Stimulated activated CD4-positive, alpha-beta T cell treated with anti-CD3 and anti-CD28 coated beads, Interleukin-4, amount 100 ng/mL, for 4 hours (primary cell): ENCODE measurements at places on chromosomes 12 and 14.
A peak's percentile ranks its signal among the peaks of the same experiment; 100 is the strongest.

GRCh38 chr14:68306265-68306933 lies 486.5 kb downstream of the ZFP36L1 start:
- DNase-seq = no peak

DNA sequence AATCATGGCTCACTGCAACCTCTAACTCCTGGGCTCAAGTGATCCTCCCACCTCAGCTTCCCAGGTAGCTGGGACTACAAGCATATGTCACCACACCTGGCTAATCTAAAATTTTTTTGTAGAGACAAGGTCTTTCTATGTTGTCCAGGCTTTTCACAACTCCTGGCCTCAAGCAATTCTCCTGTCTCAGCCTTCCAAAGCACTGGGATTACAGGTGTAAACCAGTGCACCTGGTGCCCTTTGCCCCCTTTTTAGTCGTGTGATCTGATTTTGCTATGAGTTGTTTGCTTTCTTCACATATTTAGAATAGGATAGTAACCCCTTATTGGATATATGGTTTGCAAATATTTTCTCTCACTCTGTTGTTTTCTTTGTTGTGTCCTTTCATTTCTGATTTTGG lies 1.7 kb upstream of the RAD52 start:
- DNase-seq = no peak

DNA sequence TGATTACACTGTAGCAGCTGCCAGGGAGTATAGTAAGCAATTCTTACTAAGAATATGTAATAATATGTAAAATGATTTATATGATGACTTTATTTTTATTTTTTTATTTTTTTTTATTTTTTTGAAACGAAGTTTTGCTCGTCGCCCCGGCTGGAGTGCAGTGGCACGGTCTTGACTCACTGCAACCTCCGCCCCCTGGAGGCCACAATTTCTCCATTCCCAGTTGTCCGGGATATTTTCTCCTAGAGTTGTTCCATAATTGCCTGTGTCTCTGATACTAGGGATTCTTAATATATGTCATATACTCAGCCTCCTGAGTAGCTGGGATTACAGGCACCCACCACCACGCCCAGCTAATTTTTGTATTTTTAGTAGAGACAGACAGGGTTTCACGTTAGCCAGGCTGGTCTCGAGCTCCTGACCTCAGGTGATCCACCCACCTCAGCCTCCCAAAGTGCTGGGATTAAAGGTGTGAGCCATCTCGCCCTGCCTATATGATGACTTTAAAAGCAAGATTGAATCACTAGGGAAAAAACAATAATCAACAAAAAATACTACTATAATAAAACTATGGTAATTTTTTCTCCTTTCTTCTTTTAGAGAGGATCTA lies 12.2 kb upstream of the ITPR2 start:
- DNase-seq = peak; percentile 16

GRCh38 chr12:129610601-129611120 lies 293.2 kb downstream of the TMEM132D start:
- no peak for DNase-seq

- no peak for DNase-seq
Measured at GRCh38 chr14:87005280-87005679, 987.7 kb downstream of the GALC start.

GRCh38 chr12:107320929-107321631 lies 227.7 kb upstream of the CRY1 start:
- DNase-seq = peak; percentile 76

DNA sequence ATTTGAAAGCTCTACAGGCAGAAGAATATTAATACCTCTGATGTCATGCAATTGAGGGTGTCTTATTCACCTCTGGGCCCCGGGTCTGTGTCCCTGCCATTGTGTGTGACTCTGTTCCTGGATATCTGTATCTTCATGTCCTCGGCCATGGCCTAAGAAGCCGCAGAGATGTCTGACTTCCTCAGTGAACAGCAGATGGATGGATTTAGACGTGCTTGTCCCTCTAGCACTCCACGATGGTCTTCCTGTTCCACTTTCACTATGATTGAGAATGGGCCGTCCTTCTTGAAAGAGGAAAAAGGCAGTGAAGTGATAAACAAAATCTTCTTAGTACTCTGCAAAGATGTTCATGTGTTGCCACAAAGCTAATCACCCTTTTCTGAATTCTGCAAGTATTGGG lies 217.4 kb downstream of the SLC41A2 start:
- no peak for DNase-seq

- DNase-seq = no peak
Measured at GRCh38 chr14:76829650-76830421, 3.6 kb downstream of the LRRC74A start.

GRCh38 chr12:119308708-119309456 lies 25.6 kb upstream of the CCDC60 start:
- no peak for DNase-seq

- no peak for DNase-seq
Measured at GRCh38 chr12:75720812-75721641, 209.6 kb upstream of the KRR1 start.

DNA sequence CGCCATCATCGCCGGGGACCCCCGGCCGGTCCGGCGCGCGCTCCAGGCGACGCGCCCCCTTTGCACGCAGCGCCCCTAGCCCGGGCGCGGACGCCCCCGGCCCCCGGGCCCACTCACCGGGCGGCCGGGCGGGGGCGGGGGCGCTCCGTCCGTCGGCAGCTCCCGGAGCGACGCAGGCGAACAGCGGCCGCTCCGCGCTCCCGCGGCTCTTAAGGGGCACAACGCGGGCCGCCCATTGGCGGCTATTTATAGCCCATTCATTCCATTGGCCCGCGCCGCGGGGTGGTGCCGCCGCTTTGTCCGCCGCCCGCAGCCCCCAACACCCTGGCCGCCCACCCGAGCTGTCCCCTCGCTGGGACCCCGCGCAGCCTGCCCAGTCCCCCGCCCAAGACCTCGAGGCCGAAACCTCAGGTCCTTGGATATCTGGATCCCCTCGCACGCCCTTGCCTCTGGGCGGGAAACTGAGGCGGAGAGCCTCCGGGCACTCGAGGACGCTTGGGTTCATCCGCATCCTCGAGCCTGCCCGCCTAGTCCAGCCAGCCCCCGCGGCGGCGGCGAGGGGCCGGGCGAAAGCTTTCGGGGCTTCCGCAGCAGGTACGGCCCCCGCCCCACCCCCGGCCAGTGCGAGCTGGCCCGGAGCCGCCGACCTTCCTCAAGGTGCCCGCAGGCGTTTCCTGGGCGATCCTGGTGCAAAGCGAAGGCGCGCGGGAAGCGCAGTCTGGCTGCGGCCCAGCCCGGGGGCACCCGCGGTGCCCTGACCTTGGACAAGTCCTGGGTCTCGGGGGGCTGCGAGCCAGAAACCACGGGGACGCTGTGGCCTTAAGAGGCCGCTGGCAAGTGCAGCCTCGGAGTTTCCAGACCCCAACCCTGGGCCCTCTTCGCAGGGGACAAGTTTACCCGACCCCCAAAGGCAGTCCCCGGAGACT lies at the start of gene CKB:
Gene CKB (minus strand): TSS at position 182 of the 926 bp plus-strand sequence. CDS start 337 bp downstream, outside the sequence.
- no peak for DNase-seq

DNA sequence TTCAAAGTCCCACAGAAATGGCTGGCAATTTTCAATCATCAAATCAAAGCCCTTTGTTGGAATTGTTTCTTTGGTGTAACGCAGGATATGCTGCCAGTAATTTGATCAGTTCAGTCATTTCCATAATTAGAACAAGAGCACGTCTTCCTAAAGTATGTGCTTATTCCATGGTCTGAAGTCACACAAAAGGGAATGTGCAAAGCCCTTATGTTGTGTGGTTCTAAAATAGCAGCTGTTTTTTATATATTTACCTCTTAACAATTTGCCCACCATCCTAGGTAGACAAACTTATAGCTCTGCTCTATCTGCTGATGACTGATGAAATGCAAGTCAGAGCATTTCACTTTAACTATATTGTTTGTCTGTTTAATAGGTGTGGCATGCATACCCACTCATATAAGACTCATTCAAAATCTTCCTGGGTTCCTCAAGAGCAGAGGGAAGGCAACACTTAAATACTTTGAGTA lies 176.1 kb upstream of the SLC38A2 start:
- no peak for DNase-seq

GRCh38 chr14:82403987-82404386 lies 870.3 kb upstream of the SEL1L start:
- DNase-seq = no peak

DNA sequence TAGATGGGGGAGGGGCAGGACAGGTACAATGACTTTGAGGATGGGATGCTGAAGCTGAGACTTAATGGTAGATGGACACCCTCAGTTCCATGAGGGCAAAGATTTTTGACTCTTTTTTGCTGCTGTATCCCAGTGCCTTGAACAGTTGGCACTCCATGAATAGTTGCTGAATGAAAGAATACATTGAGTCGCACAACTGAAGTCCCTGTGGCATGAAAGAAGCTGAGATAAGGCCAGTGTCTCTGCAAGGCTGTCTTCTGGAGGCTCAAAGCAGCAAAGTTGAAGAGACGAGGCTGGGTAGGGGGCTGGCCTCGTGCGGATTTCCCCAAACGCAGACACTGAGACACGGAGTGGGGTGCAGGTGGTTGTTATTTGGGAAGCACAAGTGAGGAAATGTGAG lies 179.3 kb downstream of the ADCK1 start:
- no peak for DNase-seq

DNA sequence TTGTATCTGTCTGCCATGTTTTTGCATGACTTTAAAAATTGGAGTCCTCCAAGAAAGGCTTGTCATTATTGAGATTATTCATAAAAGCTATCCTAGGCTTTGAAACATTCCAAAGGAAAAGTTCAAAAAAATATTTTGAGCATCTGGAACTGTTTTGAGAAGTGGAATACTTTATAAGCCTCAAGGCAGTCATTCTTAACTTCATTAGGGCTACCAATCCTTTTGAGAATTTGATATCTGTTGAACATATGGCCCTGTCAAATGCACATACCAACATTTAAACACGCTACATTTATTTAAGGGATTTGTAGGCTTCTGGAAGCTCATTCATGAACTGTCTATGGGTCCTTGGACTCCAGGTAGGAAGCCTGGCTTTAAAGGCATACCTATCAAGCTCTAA lies 77.0 kb downstream of the TMEM117 start:
- no peak for DNase-seq

DNA sequence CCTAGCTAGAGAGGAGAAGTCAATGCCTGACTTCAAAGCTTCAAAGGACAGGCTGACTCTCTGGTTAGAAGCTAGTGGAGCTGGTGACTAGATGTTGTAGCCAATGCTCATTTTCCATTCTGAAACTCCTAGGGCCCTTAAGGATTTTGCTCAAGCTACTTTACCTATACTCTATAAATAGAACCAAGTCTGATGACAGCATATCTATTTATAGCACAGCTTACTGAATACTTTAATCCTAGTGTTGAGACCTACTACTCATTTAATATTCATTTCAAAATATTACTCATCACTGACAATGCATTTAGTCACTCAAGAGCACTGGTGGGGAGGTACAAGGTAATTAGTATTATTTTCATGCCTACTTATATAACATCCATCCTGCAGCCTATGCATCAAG lies 137.2 kb upstream of the PELI2 start:
- no peak for DNase-seq

- DNase-seq = no peak
Measured at GRCh38 chr12:32901553-32901952, 5.0 kb upstream of the PKP2 start.

DNA sequence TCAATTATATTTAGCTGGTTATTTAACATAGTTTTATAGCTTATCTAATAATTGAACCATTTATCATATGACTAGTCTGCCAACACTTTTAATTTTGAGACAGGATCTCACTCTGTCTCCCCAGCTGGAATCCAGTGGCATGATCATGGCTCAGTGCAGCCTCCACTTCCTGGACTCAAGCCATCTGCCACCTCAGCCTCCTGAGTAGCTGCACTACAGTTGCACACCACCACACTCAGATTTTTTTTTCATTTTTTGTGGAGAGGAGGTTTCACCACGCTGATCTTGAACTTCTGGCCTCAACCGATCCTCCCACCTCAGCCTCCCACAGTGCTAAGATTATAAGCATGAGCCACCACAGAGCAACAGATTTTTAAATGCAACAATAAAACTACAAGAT lies 151.4 kb upstream of the MDGA2 start:
- no peak for DNase-seq

DNA sequence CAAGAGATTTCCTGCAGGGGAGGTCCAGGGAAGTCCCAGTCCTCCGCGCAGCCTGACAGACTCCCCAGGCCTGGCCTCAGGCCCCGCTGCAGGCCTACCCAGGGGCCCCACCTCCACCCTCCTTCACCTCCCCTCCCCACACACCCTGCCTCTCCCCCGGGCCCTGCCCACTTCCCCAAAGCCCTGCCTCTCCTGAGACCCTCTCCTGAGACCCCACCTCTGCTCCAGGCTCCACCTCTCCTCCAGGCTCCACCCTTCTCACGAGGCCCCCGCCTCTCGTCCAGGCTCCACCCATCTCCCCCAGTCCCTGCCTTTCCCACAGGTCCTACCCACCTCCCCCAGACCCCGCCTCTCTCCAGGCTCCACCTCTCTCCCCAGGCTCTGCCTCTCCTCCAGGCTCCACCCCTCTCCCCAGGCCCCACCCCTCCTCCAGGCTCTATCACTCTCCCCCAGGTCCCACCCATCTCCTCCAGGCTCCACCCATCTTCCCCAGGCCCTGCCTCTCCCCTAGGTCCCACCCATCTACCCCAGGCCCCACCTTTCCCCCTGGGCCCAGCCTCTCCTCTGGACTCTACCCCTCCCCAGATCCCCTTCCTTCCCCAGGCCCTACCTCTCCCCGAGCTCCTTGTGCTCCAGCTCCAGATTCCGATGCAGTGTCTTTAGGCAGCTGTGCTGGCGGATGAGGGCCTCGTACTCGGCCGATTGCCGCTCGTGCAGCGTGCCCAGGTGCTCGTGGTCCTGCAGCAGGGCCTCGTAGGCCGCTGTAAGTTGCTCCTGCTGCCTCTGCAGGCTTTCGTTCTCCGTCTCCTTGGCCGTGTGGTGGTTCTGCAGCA lies 58.8 kb upstream of the GPR68 start:
- peak; percentile 35 for DNase-seq

DNA sequence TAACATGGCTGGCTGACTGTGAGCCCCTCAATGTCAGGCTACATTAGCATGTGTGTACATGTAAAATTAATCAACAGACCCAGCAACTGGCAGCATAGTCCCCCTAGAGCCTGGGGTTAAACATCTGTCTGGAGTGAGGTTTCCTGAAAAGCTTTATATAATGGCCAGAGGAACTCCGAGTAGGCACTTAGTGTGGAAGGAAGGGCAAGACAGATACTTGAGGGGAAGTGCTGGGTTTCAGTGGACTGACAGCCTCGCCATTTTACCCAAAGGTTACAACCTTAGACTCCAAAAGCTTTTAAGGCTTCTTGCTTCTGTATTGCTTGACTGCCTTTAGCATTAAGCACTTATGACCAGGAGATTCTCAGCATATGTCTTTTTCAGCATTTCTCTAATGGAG lies 430.8 kb downstream of the FLRT2 start:
- DNase-seq = no peak

DNA sequence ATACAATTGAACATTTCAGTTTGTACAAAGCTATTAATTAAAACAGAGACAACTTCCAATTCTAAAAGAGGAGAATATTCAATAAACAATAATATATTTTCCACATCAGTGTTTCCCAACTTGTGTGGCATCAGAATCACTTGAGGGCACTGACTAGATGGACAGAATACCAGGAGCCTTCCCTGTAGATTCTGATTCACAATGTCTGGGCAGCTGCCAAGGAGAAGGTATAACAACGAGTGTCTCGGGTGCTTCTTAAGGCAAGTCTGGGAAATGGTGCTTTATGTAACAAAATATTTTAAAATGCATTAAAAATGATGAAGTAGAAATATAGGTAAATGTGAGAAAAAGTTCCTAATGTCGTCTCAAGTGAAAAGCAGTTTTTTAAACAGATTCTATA lies 26.2 kb downstream of the GALC start:
- no peak for DNase-seq
